ENCODE measurements at places on chromosomes 1 and 21.
A peak's percentile ranks its signal among the peaks of the same experiment; 100 is the strongest.

GRCh38 chr1:67690411-67690810 lies 5.4 kb downstream of the GADD45A start:
- no peak for DNase-seq

DNA sequence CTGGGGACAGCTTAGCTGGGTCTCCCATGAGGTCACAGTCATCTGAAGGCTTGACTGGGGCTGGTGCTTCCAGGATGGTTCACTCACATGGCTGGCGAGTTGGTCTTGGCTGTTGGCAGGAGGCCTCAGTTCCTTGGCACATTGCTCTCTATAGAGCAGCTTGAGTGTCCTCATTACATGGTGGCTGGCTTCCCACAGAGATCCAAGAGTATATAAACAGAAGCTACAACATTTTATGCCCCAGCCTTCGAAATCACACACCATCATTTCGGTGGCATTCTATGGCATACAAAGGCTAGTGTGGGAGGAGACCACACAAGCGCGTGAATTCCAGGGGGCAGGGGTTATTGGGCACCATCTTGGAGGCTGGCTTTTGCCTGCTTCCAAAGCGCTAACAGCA lies 63.0 kb downstream of the ALPL start:
- no peak for DNase-seq

DNA sequence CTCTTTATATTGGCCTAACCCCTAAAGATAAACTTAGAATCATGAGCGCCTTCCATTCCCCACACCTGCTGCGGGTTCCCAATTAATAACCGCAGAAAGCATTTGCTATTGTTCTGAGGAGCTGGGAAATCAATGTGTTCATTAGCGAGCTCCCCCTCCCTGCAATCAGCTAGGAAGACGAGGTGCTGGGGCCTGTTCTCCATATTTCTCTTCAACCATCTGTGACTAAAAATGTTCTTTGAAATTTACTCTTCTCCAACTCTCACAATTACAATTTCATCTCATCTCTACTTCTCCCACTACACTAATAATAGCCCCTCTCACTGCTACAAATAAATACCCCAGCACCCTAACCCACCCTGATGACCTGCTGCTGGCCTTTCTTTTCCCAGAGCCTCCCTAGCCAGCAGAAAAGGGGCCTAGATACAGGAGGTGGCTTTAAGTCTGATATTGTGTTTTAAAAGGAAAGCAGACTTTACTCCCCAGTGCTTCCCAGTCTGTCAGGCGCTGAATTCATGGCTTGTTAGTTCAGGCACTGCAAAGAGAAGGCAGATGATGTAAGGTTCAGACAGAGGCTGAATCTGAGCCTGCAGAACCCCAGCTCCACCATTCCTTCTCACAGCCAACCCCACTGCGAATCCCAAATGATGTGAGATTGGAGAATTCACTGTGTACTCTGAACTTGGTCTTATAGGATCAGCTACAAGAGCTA lies 477.5 kb upstream of the DAB1 start:
- no peak for DNase-seq

GRCh38 chr1:90393025-90393424 lies 324.1 kb downstream of the BARHL2 start:
- DNase-seq, result no peak

DNA sequence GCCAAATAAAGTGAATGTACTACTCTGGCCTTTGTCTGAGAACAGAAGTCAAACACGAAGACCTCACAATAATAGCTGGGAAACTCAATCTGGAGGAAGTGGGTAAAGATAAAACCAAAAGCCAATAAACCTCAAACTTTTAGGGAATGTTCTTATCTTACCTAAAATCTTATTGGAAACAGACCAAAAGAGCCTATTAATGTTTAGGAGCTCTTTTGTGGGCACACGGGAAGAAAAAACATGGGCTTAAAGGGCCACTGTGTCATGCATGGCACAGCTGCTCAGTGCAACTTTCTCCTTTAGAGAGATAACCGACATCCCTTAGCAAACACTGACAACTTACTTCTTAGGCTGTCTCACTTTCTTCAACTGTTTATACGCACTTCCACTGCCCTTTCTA lies 16.1 kb downstream of the EIF2B3 start:
- DNase-seq, result no peak

- no peak for DNase-seq
Observed at GRCh38 chr1:11528611-11529261, 49.8 kb downstream of the DISP3 start.

GRCh38 chr1:22347854-22348760 lies 103.5 kb upstream of the ZBTB40 start:
- no peak for DNase-seq

DNA sequence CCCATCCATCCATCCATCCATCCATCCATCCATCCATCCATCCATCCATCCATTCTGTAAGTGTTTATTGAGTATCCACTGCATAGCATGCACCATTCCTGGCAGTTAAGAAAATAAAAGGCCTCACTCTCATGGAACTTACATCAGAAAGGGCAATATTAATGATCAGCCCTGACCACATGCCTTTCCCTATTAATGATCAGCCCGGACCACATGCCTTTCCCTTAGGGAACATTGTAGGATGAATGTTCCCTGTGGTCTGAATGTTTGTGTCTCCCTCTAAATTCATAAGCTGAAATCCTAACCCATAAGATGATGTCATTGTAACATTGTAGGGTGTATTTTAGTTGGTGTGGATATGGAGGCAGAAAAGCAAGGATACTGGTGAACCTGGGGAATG lies 365.8 kb downstream of the KIF26B start:
- no peak for DNase-seq

DNA sequence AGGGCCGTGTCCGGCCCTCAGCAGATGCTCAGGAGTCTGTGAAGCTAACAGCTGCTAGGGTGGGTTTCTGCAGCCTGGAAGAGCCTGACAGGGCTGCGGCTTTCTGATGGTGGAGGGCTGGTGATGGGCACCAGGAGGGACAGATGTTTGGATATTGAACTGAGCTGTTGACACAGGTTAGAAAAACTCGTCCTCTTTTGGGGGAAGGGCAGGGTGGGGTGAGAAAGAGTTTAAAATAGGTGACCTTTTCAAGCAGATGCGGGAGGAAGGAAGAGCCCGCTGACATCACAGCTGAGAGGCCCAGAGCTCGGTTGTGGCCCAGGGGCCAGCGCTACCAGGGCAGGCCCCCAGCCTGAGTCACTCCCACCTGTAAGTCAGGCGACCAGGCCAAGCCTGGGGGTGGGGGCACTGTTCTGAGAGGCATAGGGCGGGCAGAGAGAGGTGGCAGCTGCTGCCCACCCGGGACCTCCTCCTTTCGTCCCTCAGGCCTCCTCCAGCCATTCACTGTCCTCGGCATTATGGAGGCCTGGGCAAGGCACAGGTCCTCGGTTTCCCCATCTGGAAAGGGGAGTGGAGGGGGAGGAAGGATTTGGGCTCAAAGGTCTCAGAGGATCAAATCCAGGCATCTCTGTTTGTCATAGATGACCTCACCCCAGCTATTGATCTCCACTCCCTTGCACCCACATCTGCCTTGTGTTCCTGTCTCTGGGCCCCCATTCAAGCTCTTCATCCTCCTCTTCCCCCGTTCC lies 32.3 kb upstream of the ID3 start:
- peak; percentile 44 for DNase-seq

DNA sequence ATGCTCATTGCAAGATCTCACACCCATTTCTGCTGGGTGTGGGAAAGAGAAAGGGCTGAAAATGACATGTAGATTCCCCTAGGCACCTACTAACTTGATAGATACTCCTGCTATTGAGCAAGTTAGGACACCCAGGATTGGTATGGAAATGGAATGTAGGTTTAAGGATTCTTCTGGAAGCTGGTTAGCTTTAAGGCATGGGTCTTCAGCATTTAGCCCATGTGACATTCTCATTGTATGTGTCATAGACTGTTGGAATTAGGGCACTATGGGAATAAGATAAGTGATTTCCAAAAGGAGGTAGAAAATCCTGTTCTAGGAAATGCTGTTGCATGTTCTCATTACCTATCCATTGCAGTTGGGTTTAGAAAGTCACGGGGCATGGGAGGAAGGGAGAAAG lies 76.2 kb downstream of the DISC1 start:
- no peak for DNase-seq

- no peak for DNase-seq
Observed at GRCh38 chr1:179824265-179824664, 53.3 kb downstream of the TOR1AIP2 start.

DNA sequence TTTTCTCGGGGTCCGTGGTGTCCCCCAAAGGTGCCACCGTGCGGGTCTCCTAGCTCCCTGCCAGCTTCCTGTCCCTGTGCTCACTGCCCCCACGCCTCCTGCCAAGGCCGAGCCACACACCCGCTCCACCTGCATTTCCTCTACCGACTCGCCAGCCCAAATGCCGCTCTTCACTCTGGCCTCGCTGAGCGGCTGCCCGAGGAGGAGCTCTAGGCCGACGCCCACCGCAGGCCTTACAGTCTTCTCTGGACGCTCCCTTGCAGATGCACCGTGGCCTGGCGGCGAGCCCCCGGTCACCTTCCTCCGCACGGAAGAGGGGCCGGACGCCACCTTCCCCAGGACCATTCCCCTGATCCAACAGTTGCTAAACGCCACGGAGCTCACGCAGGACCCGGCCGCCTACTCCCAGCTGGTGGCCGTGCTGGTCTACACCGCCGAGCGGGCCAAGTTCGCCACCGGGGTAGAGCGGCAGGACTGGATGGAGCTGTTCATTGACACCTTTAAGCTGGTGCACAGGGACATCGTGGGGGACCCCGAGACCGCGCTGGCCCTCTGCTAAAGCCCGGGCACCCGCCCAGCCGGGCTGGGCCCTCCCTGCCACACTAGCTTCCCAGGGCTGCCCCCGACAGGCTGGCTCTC lies 26.3 kb downstream of the FTCD start:
- DNase-seq, result no peak

- DNase-seq, result no peak
Observed at GRCh38 chr1:226309398-226310244, 657 bp upstream of the LIN9 start.

DNA sequence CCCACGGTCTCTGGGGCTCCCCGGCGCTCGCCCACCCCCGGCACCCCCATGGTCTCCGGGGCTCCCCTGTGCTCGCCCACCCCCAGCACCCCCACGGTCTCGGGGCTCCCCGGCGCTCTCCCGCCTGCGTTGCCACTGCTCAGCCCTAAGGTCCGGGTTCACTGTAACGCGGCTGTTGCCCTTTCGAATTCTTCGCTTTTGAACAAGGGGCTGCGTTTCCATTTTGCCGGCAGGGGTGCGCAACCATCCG lies 5.2 kb upstream of the FTCD start:
- DNase-seq, result no peak

DNA sequence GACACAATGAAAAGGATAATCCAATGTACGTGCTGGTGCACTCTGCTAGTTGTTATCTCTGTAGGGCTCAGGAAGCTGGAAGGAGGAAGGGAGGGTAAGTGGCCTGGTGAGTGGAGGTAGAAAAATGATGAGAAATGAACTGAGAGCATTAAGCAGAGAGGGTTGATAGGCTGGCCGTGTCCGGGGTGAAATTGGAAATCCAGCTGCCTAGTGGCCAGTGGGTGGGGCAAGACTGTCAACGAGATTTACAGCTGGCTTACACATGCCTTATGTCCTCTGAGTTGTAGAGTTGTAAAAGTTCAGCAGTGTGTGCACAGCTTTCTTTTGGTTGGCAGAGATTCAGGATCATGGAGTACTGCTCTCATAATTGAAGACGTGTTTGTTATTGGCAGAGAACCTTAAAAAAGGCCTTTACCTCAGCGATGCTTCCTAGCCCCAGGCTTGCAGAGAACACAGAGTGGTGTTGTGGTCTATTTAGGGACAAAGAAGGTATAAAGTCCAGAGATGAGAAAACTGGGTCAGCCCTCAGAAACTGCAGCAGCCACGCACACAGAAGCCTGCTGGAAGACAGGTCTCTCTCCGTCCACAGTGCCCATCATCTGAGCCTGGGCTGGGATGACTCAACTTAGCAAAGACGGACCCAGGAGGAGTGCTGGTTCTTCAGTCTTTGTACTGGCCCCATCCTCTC lies 132.4 kb downstream of the EDEM3 start:
- DNase-seq, result no peak

GRCh38 chr1:66013371-66013770 lies 220.7 kb downstream of the PDE4B start:
- DNase-seq, result no peak

DNA sequence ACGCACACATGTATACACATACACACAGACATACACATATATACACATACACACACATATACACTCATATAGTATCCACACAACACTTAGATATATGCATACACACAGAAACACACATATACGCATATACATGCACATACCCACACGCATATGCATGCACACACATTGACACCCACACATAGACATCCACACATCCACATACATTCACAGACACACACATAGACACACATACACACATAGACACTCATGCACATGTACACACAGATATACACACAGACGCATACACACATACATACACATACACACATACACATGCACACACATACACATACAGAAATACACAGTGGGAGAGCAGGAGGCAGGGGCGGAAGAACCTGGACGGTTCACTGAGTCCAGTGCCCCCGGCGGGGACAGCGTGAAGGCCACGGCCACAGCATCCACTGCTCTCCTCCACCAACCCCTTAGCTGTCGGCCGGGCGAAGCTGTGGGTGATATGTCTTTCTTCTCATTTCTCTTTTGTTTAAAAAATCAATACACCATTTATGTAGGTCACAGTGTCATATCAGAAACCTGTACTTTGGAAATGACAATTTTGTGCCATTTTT lies 2.8 kb upstream of the C1QB start:
- no peak for DNase-seq

DNA sequence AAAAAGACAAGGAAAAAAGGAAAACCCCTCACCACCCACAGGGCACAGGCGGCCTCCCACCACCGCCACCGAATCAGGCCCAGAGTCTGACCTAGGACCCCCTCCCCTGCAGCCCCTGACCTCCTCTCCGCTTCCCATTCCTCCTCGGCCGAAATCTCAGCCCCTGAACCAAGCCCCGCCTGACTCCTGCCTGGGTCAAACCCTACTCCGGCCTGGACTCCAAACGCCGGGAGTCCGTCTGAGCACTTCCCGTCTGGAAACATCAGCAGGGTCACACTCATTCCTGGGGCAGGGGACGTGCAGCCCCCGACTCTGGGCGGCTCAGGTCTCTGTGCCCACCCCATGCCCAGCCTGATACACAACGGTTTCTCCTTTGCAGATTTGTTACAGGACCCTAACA lies 26.4 kb upstream of the SUMO3 start:
- DNase-seq, result no peak

Measured in stimulated activated CD8-positive, alpha-beta memory T cell treated with anti-CD3 and anti-CD28 coated beads, Interleukin-4, amount 100 ng/mL, for 24 hours (primary cell).